ENCODE measurements at places on chromosomes 6 and 20.

DNA sequence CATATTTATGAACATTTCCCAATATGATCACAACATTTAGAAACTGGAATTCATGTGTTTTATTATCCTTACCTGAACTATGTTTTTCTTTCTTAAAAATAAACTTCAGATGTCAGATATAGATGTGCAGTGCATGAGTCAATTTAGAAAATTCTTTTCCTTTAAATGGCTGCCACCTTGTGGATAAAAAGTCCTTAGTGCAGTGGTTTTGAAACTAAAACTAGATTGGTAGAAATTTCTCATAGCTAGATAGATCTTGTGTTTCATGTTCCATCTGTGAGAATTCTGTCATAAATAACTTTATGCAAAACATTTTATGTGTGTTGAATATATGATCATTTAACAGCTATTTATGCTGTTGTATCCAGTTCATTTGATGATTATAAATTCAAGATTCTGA is 134.9 kb downstream of the KLHL32 start:
- H3K36me3 ChIP-seq, result no peaks in the 10 kb centered on the region
- peak; percentile 33 for DNase-seq
- H3K27ac ChIP-seq, result no peak overlapping the region
- H3K27me3 ChIP-seq, result no peaks in the 10 kb centered on the region
- no peaks in the 10 kb centered on the region for H3K4me1 ChIP-seq
- H3K4me3 ChIP-seq, result no peak overlapping the region

- DNase-seq, result no peak
- H3K36me3 ChIP-seq, result peaks cover 53% of the 10 kb centered on the region
- no peaks in the 10 kb centered on the region for H3K4me1 ChIP-seq
- no peak overlapping the region for H3K4me3 ChIP-seq
- H3K27me3 ChIP-seq, result no peaks in the 10 kb centered on the region
- H3K27ac ChIP-seq, result no peak overlapping the region
Measured at GRCh38 chr6:36514554-36515456, 32.5 kb downstream of the STK38 start.

DNA sequence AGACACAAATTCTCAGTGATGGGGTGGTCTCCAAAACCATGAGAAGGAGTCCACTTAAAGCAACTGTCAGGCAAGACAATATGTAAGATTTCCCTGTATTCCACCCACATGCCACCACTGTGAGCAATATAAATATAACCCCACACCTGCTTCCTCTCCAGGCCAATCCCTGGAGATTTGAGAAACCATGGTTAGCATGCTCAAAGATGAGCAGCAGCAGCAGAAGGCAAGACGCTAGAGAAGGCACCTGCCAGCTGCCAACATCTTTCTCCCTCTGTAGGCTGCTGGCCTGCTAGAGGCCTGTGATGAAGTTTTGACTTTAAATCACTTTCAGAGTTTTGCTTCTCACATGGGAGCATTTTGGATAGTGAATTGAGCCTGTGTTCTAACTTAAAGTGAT is 7.9 kb upstream of the SOD2 start:
- H3K27me3 ChIP-seq, result no peaks in the 10 kb centered on the region
- no peak overlapping the region for H3K4me3 ChIP-seq
- no peaks in the 10 kb centered on the region for H3K4me1 ChIP-seq
- no peaks in the 10 kb centered on the region for H3K36me3 ChIP-seq
- DNase-seq, result no peak

DNA sequence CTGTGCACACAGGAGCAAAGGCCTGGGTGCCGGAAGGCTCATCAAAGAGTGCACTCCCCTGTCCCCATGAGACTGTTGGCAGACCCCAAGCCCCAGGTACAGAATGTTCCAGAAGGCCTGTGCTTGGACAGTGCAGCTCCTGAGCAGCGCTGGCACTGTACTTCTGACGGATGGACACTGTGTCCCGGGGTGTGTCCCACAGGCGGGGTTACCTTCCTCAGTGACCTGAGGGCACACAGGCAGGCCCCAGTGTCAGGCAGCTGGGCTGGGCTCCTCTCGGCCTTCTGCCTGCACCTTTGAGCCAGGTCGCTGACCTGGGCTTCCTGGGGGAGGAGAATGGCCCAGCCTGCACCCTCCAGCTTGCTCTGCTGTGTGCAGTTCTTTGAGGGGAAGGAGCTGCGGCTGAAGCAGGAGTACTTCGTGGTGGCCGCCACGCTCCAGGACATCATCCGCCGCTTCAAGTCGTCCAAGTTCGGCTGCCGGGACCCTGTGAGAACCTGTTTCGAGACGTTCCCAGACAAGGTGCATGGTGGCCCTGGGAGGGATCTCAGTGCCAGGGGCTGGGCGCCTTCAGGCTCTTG is 30.1 kb downstream of the PYGB start:
- H3K27me3 ChIP-seq, result no peaks in the 10 kb centered on the region
- no peaks in the 10 kb centered on the region for H3K4me1 ChIP-seq
- H3K27ac ChIP-seq, result no peak overlapping the region
- H3K36me3 ChIP-seq, result peaks cover 2% of the 10 kb centered on the region
- H3K4me3 ChIP-seq, result no peak overlapping the region

- no peaks in the 10 kb centered on the region for H3K4me1 ChIP-seq
- no peak overlapping the region for H3K27ac ChIP-seq
- H3K4me3 ChIP-seq, result no peak overlapping the region
- peaks cover 81% of the 10 kb centered on the region for H3K36me3 ChIP-seq
- DNase-seq, result no peak
Measured at GRCh38 chr6:132785936-132786335, 12.5 kb downstream of the SLC18B1 start.

- no peaks in the 10 kb centered on the region for H3K36me3 ChIP-seq
- H3K4me3 ChIP-seq, result peak overlapping the region; percentile 47
- no peak overlapping the region for H3K27ac ChIP-seq
- peaks cover 36% of the 10 kb centered on the region for H3K4me1 ChIP-seq
- peak; percentile 88 for DNase-seq
Measured at GRCh38 chr6:37698264-37699137, 818 bp upstream of the MDGA1 start.

GRCh38 chr20:761418-762381 is 6.6 kb downstream of the SLC52A3 start:
- no peak overlapping the region for H3K27ac ChIP-seq
- peaks cover 18% of the 10 kb centered on the region for H3K27me3 ChIP-seq
- DNase-seq, result no peak
- peaks cover 12% of the 10 kb centered on the region for H3K4me1 ChIP-seq
- H3K36me3 ChIP-seq, result no peaks in the 10 kb centered on the region

GRCh38 chr6:113813142-113813541 is 44.0 kb upstream of the MARCKS start:
- no peak overlapping the region for H3K27ac ChIP-seq
- H3K36me3 ChIP-seq, result no peaks in the 10 kb centered on the region
- H3K27me3 ChIP-seq, result no peaks in the 10 kb centered on the region
- no peak for DNase-seq
- H3K4me3 ChIP-seq, result no peak overlapping the region

DNA sequence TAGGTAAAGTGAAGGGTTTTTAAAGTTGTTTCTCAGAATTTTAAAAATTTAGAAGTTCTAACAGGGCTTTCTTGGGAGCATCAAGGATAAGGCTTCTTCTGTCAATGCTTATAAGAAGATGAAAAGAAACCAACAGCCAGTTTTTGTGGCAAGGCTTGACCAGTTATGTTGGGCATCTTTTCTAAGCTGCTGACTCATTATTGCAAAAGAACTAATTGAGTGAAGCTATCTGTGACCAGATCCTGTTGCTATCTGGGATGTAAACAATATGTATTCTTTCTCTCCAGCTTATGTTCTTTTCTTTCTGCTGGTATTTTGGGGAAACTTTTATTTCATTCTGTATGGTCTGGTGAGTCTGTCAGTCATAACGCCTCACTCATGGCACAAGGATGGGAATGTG is 643.8 kb downstream of the HDGFL1 start:
- no peaks in the 10 kb centered on the region for H3K4me1 ChIP-seq
- H3K4me3 ChIP-seq, result no peak overlapping the region
- H3K36me3 ChIP-seq, result no peaks in the 10 kb centered on the region
- H3K27me3 ChIP-seq, result no peaks in the 10 kb centered on the region

DNA sequence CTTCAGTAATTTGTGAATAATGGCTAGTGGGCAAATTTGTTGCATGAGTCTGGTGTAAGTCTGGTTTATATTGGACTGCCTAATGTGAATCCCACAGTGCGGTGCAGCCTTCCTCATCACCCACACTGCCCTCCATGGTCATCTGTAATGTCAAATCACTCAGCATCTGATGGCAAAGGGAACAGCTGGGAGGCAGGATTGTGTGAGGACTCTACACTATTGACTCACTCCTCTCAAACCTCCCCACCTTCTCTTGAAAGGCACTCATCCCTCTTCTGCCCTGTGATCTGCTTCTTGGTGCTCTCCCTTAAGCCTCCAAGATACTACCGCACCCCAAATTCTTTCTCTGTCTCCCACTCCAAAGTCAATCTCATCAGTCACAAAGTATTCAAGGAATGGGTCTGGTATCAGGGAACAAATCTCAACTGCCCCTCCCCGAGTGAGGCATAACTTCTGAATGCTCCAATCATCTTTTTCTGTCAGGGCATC is 146.0 kb upstream of the BEND6 start:
- no peak overlapping the region for H3K27ac ChIP-seq
- no peaks in the 10 kb centered on the region for H3K27me3 ChIP-seq
- DNase-seq, result no peak
- no peak overlapping the region for H3K4me3 ChIP-seq
- H3K36me3 ChIP-seq, result no peaks in the 10 kb centered on the region
- no peaks in the 10 kb centered on the region for H3K4me1 ChIP-seq

- DNase-seq, result no peak
- H3K36me3 ChIP-seq, result no peaks in the 10 kb centered on the region
- H3K27me3 ChIP-seq, result no peaks in the 10 kb centered on the region
- H3K4me1 ChIP-seq, result peaks cover 15% of the 10 kb centered on the region
- H3K4me3 ChIP-seq, result no peak overlapping the region
- no peak overlapping the region for H3K27ac ChIP-seq
Measured at GRCh38 chr6:134199848-134200606, 117.9 kb downstream of the SGK1 start.

DNA sequence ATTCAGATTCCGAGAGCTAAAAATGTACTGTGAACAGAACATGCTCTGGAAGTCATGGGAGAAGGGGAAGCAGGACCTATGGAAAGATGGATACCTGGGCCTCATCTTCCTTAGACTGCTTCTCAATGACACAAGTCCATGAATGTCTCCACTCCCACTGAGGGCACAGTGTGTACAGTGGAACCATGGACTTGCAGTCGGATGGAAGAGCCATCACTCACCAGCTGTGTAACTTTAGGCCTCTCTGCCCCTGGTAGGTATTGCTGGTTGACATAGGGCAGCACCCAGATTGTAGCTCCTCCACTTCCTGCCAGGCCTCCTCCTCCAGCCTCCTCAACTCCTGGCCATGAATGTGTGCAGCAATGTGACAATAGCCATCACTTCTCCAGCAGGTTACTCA is 52.5 kb downstream of the MAFB start:
- no peaks in the 10 kb centered on the region for H3K36me3 ChIP-seq
- no peak overlapping the region for H3K4me3 ChIP-seq
- H3K27ac ChIP-seq, result no peak overlapping the region
- H3K27me3 ChIP-seq, result no peaks in the 10 kb centered on the region
- DNase-seq, result no peak

DNA sequence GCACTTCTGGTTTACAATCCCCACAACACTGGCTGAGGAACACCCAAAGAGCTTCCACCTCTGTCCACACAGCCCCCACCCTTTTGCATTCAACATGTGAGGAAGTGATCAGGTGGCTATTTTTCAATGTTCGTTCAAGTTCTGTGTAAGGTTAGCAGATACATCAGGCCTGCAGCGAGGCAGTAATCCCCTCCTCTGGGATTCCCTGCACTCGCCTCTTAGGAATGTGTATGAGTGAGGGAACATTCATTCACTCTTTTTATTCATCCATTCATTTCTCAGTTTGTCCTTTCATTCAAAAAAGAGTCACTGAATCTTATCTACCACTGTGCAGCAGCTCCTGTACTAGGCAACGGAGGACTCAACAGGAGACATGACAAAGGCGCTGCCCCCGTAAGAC is 236.4 kb upstream of the PRDM1 start:
- no peak overlapping the region for H3K27ac ChIP-seq
- no peaks in the 10 kb centered on the region for H3K4me1 ChIP-seq
- H3K4me3 ChIP-seq, result no peak overlapping the region
- peaks cover 20% of the 10 kb centered on the region for H3K27me3 ChIP-seq

- H3K27me3 ChIP-seq, result peaks cover 8% of the 10 kb centered on the region
- no peaks in the 10 kb centered on the region for H3K36me3 ChIP-seq
- no peaks in the 10 kb centered on the region for H3K4me1 ChIP-seq
- no peak for DNase-seq
Measured at GRCh38 chr20:48601798-48602197, 226.0 kb downstream of the PREX1 start.

GRCh38 chr20:48294942-48295341 is 509.7 kb upstream of the SULF2 start:
- peaks cover 10% of the 10 kb centered on the region for H3K27me3 ChIP-seq
- DNase-seq, result no peak
- no peak overlapping the region for H3K4me3 ChIP-seq
- no peaks in the 10 kb centered on the region for H3K4me1 ChIP-seq
- H3K36me3 ChIP-seq, result no peaks in the 10 kb centered on the region

DNA sequence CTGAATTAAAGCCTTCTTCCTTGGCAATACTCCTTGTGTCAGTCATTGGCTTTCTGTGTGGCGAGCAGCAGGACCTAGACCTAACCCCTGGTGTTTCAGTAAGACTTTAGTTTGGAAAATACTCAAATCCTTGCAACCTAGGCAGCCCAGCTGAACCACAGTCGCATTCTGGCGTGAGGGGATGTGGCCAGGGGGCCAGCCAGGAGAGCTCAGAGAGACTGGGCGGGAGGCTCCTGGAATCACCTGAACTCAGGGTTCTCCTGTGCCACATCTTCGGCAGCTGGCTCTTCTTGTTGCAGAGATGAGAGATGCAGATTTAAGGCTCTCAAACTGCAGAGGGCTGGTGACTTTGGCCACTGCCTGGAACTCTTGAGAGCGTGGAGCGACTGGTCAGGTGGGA is 102.7 kb downstream of the SYNDIG1 start:
- H3K27me3 ChIP-seq, result no peaks in the 10 kb centered on the region
- H3K4me1 ChIP-seq, result no peaks in the 10 kb centered on the region
- no peak overlapping the region for H3K4me3 ChIP-seq

DNA sequence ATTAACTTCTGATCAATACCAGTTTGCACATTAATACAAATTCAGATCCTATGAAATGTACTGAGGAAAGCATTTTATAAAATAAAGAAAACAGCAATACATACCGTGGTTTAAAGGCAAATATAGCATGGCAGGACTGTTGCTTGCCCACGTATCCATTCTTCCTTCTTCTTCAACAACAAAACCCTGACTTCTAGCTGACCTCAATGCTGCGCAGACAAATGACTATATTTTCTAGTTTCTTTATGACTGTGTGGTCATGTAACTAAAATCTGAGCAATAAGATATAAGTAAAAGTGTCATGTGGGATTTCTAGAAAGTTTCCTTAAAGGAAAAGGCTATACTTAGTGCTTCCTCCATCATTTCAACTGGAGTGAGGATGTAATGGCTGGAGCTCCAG is 85.0 kb downstream of the CDC40 start:
- H3K27ac ChIP-seq, result no peak overlapping the region
- H3K4me3 ChIP-seq, result no peak overlapping the region
- no peak for DNase-seq
- no peaks in the 10 kb centered on the region for H3K36me3 ChIP-seq

- DNase-seq, result no peak
- H3K36me3 ChIP-seq, result no peaks in the 10 kb centered on the region
- H3K27ac ChIP-seq, result no peak overlapping the region
- no peak overlapping the region for H3K4me3 ChIP-seq
- H3K4me1 ChIP-seq, result no peaks in the 10 kb centered on the region
Measured at GRCh38 chr20:47089151-47089550, 194.5 kb downstream of the EYA2 start.

Measured in K562 (cell line).